PC-3 (cell line): ENCODE measurements at places on chromosomes 12 and 14. TPM values are rescaled to one million over a fixed set of nuclear protein-coding genes. Genes with fewer than 3 reads are reported as not detected.

- H3K36me3 ChIP-seq: no peaks in the 10 kb centered on the region
- DNase-seq: no peak
- H3K4me1 ChIP-seq: no peaks in the 10 kb centered on the region
- no peak overlapping the region for H3K27ac ChIP-seq
- H3K4me3 ChIP-seq: no peak overlapping the region
- H3K27me3 ChIP-seq: no peaks in the 10 kb centered on the region
Measured at GRCh38 chr12:91627225-91627624, 444.6 kb upstream of the DCN start.

DNA sequence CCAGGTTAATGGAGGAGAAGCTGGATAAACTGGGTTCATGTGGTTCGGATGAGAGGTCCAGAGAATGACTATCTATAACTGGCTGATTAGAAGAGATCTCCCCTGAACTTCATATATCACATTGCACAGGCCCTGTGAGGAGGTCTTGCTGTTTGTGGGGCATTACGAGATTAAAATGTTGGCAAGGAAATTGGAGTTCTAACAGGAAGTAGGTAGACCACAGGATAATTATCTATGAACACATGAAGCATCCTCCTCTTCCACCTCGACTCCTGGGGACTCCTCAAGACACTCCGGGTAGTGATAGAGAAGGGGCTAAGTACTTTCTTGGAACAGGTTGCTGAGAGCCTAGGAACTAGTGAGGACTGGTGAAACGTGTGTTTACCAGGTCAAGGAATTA lies 418.8 kb downstream of the KCNH5 start:
- no peaks in the 10 kb centered on the region for H3K36me3 ChIP-seq
- no peaks in the 10 kb centered on the region for H3K27me3 ChIP-seq
- H3K4me3 ChIP-seq: no peak overlapping the region
- H3K27ac ChIP-seq: no peak overlapping the region

DNA sequence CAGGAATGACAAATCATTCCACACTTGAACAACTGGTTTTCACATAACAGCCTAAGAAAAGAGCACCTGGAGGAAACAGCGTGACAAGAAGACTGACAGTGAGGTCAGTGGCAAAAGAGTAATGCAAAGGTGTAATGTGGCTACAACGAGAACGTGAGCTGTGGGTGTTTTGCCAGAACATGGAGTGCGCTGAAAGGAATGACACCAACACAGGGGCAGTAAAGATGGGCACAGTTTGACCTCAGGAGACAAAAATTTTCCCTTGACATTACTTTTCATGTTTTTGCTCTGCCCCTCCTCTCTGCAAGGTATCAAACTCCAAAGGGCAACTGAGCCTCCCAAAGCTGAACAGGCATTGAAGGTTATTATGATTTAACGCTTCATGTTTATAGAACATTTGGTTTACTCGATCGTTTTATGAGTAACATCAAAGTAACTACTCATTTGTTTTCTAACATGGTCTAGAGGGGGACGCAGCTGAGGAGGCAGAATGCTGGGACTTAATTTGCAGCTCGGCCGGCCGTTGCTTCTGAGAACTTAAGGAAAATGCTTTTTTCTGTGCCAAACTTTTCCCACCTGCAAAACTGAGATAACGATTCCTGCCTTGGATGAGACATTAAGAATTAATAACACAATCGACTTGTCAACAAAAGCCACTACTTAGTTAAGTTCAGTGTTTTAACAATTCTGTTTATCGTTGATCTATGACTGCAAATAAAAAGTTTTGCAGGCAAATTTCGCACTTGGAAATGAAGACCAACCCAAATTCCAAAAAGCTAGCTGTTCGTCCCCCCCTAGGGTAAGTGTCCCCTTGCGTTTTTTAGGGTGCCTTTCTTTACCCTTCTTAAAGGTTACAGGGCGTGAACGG lies 954 bp downstream of the HAUS4 start:
- DNase-seq: peak; percentile 70
- peaks cover 12% of the 10 kb centered on the region for H3K4me1 ChIP-seq
- H3K27ac ChIP-seq: peak overlapping the region; percentile 78
- H3K36me3 ChIP-seq: peaks cover 9% of the 10 kb centered on the region
- H3K27me3 ChIP-seq: no peaks in the 10 kb centered on the region
- peak overlapping the region; percentile 84 for H3K4me3 ChIP-seq

GRCh38 chr12:40792792-40793386 lies 100.7 kb downstream of the CNTN1 start:
- no peaks in the 10 kb centered on the region for H3K4me1 ChIP-seq
- no peak overlapping the region for H3K27ac ChIP-seq
- peaks cover 46% of the 10 kb centered on the region for H3K27me3 ChIP-seq
- H3K4me3 ChIP-seq: no peak overlapping the region

GRCh38 chr12:122944605-122945592 lies 21.4 kb downstream of the ABCB9 start:
- no peak overlapping the region for H3K4me3 ChIP-seq
- H3K27ac ChIP-seq: peak overlapping the region; percentile 98
- no peaks in the 10 kb centered on the region for H3K36me3 ChIP-seq

GRCh38 chr14:88746052-88746451 lies 46.7 kb downstream of the EML5 start:
- H3K27ac ChIP-seq: no peak overlapping the region
- H3K4me1 ChIP-seq: peaks cover 25% of the 10 kb centered on the region
- H3K36me3 ChIP-seq: no peaks in the 10 kb centered on the region
- no peaks in the 10 kb centered on the region for H3K27me3 ChIP-seq

GRCh38 chr12:30026621-30027234 lies 243.0 kb upstream of the TMTC1 start:
- DNase-seq: peak; percentile 80
- no peaks in the 10 kb centered on the region for H3K27me3 ChIP-seq
- H3K4me3 ChIP-seq: no peak overlapping the region
- no peaks in the 10 kb centered on the region for H3K36me3 ChIP-seq
- peak overlapping the region; percentile 51 for H3K27ac ChIP-seq

GRCh38 chr14:102316338-102316742 lies 3.2 kb upstream of the ZNF839 start:
- no peaks in the 10 kb centered on the region for H3K27me3 ChIP-seq
- DNase-seq: peak; percentile 35
- H3K36me3 ChIP-seq: no peaks in the 10 kb centered on the region
- peak overlapping the region; percentile 57 for H3K4me3 ChIP-seq
- peaks cover 56% of the 10 kb centered on the region for H3K4me1 ChIP-seq

DNA sequence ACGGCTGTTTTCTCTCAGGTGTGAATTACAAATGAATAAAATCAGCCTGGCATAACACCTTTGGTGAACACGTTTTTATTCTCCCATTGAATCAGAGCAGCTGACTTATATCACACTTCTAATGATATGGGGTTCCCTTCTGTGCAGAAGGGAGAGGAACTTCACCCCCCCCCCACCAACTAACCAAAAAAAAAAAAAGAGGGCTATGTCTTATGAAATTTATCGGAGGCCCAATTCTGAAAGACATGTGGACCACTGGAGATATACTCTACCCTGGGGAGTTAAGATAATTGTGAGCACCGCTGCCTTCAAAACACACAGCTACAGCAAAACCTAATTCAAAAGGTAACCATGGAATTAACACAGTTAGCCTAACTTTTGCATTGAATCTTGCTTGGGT lies 4.6 kb downstream of the BCL11B start:
- H3K27me3 ChIP-seq: peaks cover 78% of the 10 kb centered on the region
- H3K27ac ChIP-seq: no peak overlapping the region
- no peaks in the 10 kb centered on the region for H3K36me3 ChIP-seq
- no peak for DNase-seq

- H3K4me1 ChIP-seq: no peaks in the 10 kb centered on the region
- peaks cover 71% of the 10 kb centered on the region for H3K27me3 ChIP-seq
- no peaks in the 10 kb centered on the region for H3K36me3 ChIP-seq
- H3K4me3 ChIP-seq: no peak overlapping the region
Measured at GRCh38 chr12:43577381-43577780, 25.4 kb upstream of the ADAMTS20 start.

GRCh38 chr12:117045160-117046010 lies 53.8 kb downstream of the TESC start:
- no peak overlapping the region for H3K27ac ChIP-seq
- H3K27me3 ChIP-seq: no peaks in the 10 kb centered on the region
- 0 out of 2 replicates have a peak, but pooled peaks cover 4% of the 10 kb centered on the region for H3K4me1 ChIP-seq
- no peak for DNase-seq
- no peak overlapping the region for H3K4me3 ChIP-seq
- H3K36me3 ChIP-seq: no peaks in the 10 kb centered on the region

- no peak overlapping the region for H3K27ac ChIP-seq
- DNase-seq: no peak
- peak overlapping the region; percentile 52; the same call in 1 of the 2 replicates for H3K4me3 ChIP-seq
Measured at GRCh38 chr12:30822385-30823155, 67.8 kb upstream of the CAPRIN2 start.

- peak; percentile 84 for DNase-seq
- no peak overlapping the region for H3K27ac ChIP-seq
- no peaks in the 10 kb centered on the region for H3K36me3 ChIP-seq
- peaks cover 14% of the 10 kb centered on the region for H3K4me1 ChIP-seq
Measured at GRCh38 chr14:66117600-66117999, 368.6 kb upstream of the CCDC196 start.

GRCh38 chr12:87025976-87026375 lies 769.8 kb upstream of the MGAT4C start:
- DNase-seq: no peak
- no peaks in the 10 kb centered on the region for H3K4me1 ChIP-seq
- H3K36me3 ChIP-seq: no peaks in the 10 kb centered on the region

DNA sequence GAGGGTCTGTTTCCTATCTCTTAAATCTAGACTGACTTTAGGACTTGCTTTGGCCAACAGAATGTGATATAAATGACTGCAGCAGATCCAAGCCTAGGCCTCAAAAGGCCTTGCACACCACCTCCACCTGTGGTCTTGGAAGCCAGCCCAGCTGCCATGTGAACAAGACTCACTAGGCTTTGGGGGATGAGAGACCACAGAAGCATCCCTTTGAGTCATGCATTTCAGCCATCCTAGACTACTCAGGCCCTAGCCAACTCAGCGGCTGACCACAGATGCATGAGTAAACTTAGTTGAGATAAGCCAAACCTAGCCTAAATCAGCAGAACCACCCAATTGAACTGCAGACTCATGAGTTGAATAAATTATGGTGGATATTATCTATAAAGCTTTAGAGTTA lies 87.7 kb downstream of the KCNH5 start:
- no peak overlapping the region for H3K4me3 ChIP-seq
- H3K36me3 ChIP-seq: no peaks in the 10 kb centered on the region
- DNase-seq: peak; percentile 89
- H3K27ac ChIP-seq: no peak overlapping the region

DNA sequence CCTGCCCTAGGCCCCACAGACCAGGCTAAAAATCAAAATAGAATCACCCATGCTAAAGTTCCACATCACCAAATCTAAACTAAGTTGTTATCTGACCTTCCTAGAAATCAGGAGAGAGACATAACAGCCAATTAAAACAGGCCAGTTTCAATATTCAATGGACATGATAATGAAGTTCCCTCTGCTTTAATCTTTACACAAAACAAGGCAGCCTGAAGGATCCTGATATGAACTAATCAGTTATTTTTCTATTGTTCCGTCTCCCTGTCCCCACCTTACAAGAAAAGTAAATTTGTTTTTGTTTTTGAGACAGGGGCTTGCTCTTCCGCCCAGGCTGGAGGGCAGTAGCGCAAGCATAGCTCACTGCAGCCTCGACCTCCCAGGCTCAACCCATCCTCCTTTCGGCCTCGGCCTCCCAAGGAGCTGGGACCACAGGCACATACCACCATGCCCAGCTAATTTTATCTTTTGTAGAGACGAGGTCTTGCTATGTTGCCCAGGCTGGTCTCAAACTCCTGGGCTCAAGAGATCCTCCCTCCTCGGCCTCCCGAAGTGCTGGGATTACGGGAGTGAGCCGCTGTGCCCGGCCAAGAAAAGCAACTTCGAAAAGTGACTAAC lies 5.4 kb upstream of the CEBPE start:
- no peak overlapping the region for H3K27ac ChIP-seq
- DNase-seq: no peak
- H3K4me1 ChIP-seq: peaks cover 14% of the 10 kb centered on the region
- H3K36me3 ChIP-seq: no peaks in the 10 kb centered on the region

DNA sequence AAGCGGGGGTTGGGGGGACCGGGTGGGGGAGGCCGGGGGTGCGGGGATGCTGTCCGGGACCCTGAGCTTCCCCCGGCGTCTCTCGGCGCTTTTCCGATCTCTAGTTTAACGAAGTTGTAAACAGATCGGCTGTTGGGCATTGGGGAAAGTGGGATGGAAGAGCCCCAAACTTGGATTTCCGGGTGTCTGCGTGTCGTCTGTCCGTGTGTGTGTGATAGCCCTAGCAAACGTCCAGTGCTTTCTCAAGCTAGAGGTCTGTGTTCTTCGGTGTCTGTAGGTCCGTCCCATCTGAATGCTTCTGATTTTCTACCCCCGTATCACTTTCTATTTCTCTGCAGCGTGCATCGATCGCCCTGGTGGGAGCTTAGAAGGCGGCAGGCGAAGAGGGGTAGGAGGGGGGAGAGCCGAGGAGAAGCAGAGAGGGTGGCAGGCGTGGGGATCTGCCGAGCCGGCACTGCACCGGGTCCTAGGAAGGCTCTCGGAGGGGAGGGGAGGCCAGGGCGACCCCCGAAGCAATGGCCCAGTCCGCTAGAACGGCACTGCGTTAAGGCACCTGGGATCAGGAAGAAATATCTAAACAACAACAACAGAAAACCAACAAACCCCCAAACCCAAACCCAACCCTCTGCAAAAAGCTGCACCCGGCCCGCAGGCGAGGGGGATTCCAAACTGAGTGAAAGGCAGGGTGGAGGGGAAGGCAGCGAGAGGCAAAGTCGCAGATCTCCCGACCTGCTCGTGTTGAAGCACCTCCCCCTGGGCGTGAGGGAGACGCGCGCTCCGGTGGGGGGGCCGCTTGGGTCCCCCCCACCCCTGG lies 1.0 kb downstream of the KCNA1 start:
- no peak overlapping the region for H3K4me3 ChIP-seq
- peaks cover 31% of the 10 kb centered on the region for H3K27me3 ChIP-seq
- no peak overlapping the region for H3K27ac ChIP-seq
- no peaks in the 10 kb centered on the region for H3K36me3 ChIP-seq
- no peaks in the 10 kb centered on the region for H3K4me1 ChIP-seq

DNA sequence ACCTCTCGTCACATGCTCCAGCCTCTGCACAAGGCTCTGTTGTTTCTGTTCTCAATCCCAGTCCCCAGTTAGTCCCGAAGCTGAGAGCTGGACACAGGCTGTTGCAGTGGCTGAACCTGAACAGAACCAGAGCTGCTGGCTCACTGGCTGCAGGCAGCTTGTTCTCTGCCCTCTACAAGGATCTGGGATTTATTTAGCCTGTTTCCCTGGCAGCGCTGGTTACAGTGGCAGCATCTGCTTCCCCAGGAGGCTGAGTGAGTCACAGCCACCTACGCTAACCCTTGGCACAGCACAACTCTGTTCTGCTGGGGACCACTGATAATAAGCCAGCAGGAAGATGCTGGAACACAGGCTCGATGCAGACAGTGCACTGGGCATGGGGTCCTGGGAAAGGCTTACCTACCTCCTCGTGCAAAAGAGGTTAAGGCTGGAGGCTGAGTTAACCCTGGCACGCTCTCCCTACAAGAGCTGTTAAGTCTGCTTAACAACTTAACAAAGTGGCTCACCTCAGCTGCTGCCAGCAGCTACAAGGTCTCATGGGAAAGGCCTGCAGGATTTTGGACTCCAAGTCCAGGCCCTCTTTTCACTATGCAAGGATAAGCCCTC lies 299.6 kb downstream of the PCNX1 start:
- H3K36me3 ChIP-seq: no peaks in the 10 kb centered on the region
- H3K27me3 ChIP-seq: no peaks in the 10 kb centered on the region
- no peak overlapping the region for H3K27ac ChIP-seq

CLEC2B gene
- not detected in 2 replicates for total RNA-seq

CRIP1 gene
- total RNA-seq: 45.9 and 48.7 TPM in 2 replicates
